ENCODE measurements at places on chromosomes 2 and 18.
A peak's percentile ranks its signal among the peaks of the same experiment; 100 is the strongest.

DNA sequence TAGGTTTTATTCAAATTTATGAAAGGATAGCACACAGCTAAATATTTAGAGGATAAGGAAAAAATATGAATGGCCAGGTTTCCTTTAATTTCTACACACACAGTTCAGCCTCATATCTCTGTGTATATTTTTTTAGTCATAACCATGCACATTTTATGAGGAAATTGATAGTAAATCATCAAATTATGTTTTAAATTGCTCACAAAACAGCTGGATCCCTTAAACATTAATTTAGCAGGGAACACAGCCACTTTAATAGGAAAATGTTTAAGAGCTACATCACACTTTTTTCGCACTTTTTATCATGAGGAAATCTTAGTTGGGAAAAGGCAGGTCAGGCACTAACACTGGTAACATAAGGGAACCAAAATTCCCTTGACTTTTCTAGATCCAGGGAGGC lies 65.4 kb downstream of the PDE1A start:
- no peak for DNase-seq

- DNase-seq: no peak
Observed at GRCh38 chr2:221347471-221347870, 224.6 kb downstream of the EPHA4 start.

DNA sequence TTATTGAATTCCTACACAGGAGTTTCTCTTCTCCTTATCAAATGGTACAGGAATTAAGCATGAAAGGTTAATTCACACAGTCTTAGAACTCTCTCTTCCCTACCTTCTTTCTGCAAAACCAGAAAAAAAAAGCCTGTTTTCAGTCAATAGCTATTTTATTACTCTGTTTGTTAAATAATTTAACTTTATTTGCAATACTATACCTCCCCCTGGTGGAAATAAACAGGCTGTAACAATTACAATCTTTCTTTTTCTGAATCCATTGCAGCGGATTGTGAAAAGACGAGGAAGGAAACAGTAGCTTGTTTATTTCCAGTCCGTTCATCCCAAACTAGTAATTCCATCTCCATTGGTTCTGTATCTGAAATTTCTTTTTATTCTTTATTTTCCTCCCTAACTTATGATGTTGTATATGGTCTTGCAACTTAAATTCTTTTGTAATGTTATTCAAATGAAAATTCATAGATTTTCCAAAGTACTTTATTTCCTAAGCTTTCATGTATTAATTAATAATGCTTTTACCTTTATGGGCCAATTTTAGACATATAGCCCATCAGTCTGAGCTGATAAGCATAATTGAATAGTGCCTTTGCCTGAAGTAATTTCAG lies 165.2 kb downstream of the SH3BP4 start:
- peak; percentile 39 for DNase-seq

GRCh38 chr2:74104839-74105238 lies 42.9 kb downstream of the BOLA3 start:
- no peak for DNase-seq
